Substantia nigra (tissue), 51 donors: ENCODE measurements at places on chromosomes 7 and 10.

- DNase-seq = no peak
Observed at GRCh38 chr7:87013840-87014190, 45.6 kb downstream of the ELAPOR2 start.

GRCh38 chr10:69760072-69760471 lies 41.6 kb upstream of the COL13A1 start:
- DNase-seq = no peak

- DNase-seq = no peak
Observed at GRCh38 chr10:86972613-86973380, 4.5 kb downstream of the ADIRF start.

GRCh38 chr7:32416846-32417245 lies 73.3 kb downstream of the LSM5 start:
- DNase-seq = no peak

DNA sequence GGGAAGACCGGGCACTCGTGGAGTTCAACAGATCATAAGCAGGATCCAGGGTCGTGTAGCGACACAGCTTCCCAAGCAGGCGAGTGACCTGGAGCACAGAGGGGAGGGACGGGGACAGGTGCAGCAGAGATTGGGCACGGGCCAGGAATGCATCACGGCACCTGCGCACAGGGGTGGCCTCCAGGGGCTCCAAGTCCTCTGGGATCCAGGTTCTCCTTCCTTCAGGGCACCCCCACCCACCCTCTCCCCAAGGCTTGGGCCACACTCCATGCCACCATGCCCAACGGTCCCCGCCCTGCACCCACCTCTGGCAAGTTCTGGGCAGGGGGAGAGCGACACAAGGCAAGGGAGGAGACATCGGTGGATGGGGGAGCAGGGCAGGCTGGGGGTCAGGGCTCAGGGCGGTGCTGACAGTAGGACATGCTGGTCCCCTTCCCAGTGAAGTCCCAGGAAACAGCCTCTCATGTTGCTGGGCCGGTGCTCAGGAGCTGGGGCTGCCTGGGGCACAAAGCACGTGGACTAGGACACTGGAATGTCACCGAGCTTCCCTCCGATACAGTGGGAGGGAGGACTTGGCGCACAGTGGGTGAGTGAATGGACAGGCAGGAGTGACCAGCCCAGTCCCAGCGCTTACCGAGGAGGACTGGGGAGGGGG lies 597.3 kb downstream of the PTPRN2 start:
- no peak for DNase-seq

DNA sequence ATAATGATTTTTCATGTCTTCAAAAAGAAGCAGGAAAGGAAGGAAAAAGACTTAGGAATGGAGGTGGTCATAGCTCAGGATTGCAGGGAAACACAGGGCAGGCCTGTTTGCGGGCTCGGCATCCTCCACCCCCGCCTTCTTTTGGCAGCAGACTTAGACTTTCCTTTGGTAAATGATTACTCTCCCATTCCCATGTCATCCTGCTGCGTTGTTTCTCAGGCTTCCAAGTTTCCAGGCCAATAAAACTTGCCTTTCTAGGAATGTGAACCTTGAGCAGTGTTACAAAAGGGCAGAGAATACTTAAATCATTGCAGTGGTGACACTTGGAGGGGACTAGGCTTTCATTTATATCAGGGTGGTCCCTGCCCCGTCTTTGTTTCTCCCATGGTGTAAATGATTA lies 34.0 kb upstream of the DGKB start:
- no peak for DNase-seq

DNA sequence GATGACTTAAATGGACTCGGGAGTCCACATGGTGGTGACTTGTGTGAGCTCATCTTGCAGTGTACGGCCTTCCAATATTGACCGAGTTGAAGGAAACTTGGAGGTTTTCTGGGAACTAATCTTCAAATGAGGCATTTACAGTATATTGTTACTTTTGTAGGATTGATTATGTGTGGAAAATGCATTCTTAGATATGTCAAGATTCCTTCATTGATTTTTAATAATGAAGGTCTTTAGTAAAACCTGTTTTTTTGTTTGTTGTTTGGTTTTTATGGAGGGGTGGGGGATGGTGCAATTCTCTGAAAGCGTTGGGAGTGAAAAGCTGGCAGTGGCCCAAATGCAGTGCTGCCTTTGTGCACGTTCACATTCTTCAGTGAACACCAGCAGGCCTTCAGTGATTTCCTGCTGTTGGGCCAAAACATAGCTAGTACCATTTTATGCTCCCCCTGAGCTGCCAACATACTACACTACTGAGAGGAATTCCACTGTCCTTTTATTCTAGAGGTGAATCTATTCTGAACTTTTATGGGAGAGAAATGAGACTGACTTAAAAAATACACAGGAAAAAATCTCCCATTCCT lies 50.4 kb downstream of the CCNY start:
- no peak for DNase-seq

- no peak for DNase-seq
Observed at GRCh38 chr10:100103581-100103980, 21.9 kb upstream of the CPN1 start.

GRCh38 chr10:59851864-59852263 lies 54.5 kb downstream of the CCDC6 start:
- DNase-seq = no peak

DNA sequence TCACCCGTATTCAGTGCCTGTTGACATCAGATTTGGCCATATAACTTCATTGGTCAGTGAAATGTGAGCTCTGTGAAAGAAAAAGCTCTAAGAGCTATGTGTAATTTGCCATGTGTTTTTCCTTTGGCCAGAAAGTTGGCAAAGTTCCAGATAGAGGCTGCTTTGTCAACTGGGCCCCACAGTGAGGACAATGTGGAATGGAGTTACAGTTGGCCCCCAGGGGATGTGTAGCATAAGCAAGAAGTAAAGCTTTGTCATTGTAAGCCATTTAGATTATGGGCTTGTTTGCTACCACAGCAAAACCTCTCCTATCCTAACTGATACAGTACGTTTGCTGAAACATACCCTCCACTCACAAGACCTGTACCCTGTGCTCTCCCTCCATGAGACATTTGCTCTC lies 119.1 kb upstream of the HABP2 start:
- DNase-seq = no peak
